ENCODE measurements at places on chromosomes 3 and 15.
A peak's percentile ranks its signal among the peaks of the same experiment; 100 is the strongest.

DNA sequence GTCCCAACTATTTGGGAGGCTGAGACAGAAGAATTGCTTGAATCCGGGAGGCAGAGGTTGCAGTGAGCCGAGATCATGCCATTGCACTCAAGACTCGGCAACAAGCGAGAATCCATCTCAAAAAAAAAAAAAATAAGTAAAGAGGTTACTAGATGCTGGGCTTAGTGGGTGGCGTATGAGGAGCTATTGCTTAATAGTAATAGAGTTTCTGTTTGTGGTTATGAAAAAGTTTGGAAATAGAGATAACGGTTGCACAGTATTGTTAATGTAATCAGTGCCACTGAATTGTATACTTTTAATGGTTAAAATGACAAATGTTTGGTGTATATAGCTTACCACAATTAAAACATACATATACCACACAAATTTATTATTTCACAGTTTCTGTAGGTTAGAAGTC lies 14.7 kb upstream of the HHATL start:
- DNase-seq, result no peak

- no peak for DNase-seq
These were observed 59.6 kb upstream of the LMCD1 start for GRCh38 chr3:8441969-8442559.

GRCh38 chr3:177473184-177473583 lies 275.9 kb upstream of the TBL1XR1 start:
- DNase-seq, result no peak

DNA sequence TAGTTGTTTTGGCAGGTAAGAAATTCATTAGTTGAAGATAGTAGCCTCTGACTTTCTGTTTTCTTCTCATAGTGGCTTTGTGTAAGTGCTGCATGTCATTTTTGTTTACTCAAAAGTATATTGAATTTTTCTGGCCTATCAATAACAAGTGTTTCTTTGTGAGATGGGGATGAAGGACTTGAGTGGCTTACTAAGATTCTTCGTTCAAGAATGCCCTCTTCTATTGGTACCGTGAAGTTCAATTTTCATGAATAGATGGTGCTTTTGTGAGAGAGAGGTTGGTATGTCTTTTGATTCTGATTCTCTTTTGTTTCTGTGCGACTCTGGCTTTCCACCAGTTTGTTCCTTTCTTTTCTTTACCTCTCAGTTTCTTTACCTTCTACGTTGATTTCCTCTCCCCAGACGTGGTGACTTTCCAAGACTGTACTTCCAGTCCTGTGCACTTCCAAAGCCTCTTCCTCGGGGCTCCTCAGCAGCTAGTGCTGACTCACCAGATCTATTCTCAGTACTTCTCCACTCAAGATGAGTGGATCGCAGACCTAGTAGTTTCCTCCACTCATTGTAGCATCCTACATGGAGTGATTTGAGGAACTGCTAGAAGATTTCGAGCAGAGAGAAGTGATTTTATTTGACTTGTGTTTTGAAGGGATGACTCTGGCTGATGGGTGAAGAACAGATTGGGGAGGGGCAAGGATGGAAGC lies 82.0 kb upstream of the EPHB3 start:
- no peak for DNase-seq

GRCh38 chr15:89360294-89360971 lies 25.8 kb upstream of the POLG start:
- no peak for DNase-seq

GRCh38 chr3:115806501-115806900 lies 183.2 kb downstream of the GAP43 start:
- DNase-seq, result no peak

DNA sequence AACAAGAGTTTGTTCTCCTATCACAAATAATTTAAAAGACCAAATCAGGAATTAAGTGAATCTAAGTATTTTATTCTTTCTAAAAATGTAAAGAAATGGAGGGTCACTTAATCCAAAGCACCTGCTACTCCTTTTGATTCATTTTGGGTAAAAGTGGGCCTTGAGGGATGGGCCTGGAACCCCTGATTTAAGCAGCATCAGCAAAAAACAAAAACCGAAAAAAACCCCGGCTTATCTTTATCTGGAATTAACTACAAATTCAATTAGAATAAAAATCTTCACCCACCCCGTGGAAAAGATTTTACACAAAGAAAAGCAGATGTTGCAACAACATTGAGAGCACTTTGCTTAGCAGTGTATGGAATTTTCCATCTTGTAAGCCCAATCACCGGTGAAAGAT lies 1018.2 kb downstream of the MCTP2 start:
- no peak for DNase-seq

DNA sequence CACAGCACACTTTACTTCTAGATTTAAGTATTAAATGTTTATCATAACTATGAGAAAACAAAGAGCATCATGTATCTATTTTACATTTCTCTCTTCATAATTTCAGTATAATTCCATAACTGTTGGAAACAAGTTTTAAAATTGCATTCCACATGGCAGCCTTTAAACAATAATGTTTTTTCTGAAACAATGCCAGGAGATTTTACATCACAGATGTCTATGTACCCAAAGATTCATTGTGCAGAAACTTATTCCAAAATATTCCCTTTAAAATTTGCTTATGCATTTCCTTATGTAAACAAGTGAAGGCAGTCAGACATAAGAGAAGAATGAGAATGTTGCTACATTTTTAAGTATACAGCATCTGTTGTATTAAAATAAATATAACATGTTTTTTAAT lies 324.9 kb upstream of the COL8A1 start:
- no peak for DNase-seq

- no peak for DNase-seq
These were observed 471 bp upstream of the KBTBD8 start for GRCh38 chr3:66997560-66998112.

- no peak for DNase-seq
These were observed 36.9 kb downstream of the SENP8 start for GRCh38 chr15:72155003-72155621.

DNA sequence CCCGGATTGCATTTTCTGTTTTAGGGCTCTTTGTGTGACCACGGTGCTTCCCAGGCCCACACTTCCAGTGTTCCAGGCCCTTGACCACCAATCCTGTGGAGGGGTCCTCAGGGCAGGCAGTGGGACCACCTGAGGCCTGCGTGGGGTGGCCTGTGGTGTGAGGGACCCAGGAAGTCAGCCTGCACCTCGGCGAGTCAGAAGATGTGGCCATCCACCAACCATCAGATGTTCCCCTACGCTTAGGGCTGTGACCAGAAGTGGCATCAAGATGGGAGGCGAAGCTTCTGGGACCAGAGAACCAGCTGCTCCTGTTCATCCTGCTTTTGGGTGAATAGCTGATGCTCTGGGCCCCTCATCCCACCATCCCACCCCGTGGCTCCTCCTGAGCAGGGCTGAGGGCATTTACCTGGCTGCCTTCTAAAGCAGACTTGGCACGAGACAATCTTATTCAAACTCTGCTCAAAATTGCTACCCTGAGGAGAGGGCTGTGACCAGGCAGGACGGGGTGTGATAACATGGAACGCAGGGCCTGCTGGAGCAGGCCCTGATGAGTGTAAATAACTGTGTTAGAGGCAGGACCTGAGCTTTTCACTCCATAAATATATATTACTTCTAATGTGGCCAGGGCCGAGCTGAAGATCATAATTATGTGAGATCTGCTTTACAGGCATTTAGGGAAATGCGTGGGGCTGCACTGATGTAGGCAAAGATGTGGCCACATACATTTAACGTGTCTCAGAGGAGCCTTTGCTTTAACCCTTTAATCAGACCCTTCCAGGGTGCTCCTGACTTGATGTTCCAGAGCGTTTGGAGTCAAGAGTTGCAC lies 28.8 kb downstream of the SMAD3 start:
- no peak for DNase-seq

- DNase-seq, result no peak
These were observed 1324.6 kb downstream of the NSUN3 start for GRCh38 chr3:95387242-95388021.

DNA sequence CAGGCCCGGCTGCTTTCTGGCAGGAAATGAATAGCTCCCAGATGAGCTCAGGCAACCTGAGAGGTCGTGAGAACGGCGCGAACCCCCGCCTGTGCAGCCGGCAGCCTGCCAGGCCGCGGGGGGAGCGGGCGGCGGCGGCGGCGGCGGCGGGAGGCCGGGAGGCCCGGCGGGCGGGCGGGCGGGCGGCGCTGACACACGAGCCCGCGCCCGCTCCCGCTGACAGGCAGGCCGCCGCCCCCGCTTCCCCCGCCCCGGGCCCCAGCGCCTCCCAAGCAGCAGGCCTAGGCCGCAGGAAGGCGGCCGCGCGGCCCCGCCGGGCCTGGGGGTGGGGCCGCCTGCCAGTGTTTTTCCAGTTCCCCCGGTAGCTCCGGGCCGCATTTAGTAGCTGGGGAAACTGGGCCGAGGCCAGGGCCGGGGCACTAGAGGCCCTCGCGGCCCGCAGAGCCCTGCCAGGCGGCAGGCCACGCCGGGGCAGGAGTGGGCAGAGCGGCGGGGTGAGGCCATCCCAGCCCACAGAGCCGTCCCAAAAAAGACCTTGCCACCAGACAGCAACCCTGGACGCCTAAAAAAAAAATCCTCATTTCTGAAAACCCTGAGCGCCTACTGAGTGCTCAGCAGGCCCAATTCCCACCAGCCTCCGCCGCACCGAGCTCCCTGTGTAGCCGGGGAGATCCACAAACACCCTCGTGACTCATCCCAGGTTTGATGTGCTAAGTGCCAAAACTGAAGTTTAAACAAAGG lies 5.6 kb downstream of the HES1 start:
- peak; percentile 72 for DNase-seq

DNA sequence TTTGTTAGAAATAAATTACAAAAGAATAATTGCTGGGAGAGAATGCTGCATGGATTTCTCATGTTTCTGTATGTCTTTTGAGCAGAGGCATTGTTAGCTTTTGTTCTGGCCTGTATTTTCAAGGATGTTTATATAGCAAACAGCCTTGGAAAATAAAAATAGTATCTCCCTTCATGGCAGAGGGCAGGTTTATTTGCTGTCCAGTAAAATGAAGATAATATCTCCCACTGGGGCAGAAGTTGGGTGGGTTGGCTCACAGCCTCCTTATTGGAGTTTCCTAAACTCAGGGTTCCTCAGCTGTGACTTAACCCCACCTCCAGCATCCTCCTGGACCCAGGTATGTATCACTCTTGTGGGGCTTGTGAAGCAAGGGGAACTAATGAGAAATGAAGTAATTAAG lies 43.7 kb upstream of the THSD4 start:
- DNase-seq, result no peak

DNA sequence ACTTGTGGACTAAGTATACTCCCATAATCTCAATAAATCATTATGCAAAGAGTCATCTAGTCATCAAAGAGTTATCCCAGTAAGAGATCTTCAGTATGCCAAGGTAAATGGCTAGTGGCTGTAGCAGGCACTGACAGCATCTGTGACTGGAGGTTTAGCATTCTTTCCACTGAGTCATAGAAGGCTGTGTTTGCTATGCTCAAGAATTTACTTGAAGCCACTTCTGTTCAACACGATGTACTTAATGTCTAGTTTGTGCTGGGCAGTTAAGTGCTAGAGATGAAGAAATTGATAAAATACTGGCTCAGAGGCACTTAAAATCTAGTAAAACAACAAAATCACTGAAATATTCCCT lies 13.0 kb downstream of the ZBED2 start:
- no peak for DNase-seq

DNA sequence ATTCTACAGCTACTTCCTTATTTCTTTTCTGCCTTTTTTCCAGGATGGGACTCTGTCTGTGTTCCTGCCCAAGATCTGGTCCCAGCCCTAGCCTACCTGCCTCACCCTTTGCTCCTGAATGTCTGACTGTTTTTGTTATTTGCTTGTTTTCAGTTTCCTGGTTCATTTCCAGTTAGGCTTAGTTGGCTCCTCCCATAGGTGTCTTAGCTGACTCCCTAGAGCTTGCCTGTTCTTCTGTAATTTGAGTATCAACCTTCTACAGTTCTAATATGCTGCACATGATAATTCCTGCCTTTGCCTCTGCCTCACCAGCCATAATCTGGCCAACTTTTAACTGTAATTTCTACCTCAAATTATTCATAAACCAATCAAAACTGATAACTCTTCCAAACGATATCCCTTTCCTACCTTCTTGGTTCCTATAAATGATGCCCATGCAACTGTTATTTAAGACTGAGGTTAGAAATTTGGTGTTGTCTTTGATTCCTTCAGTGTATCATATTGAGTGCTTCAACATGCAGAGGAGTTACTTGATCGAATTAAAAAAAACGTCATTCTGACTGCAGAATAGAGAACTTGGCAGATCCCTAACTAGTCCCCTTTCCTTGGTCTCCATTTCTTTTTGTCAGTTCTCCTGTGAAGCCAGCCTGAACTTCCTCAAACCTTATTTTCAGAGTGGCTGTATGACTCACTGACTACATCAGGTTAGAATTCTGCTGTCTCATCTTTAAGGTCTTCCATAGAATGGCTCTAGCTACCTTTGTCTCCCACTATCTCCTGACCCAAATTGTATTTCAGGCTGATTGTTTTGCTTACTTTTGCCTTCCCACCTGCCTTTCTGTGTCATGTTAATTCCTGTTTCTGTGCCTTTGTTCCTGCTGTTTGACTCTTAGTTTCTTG lies 8.4 kb downstream of the GOLM2 start:
- no peak for DNase-seq

- no peak for DNase-seq
These were observed 46.1 kb downstream of the SLC9C1 start for GRCh38 chr3:112247900-112248299.

DNA sequence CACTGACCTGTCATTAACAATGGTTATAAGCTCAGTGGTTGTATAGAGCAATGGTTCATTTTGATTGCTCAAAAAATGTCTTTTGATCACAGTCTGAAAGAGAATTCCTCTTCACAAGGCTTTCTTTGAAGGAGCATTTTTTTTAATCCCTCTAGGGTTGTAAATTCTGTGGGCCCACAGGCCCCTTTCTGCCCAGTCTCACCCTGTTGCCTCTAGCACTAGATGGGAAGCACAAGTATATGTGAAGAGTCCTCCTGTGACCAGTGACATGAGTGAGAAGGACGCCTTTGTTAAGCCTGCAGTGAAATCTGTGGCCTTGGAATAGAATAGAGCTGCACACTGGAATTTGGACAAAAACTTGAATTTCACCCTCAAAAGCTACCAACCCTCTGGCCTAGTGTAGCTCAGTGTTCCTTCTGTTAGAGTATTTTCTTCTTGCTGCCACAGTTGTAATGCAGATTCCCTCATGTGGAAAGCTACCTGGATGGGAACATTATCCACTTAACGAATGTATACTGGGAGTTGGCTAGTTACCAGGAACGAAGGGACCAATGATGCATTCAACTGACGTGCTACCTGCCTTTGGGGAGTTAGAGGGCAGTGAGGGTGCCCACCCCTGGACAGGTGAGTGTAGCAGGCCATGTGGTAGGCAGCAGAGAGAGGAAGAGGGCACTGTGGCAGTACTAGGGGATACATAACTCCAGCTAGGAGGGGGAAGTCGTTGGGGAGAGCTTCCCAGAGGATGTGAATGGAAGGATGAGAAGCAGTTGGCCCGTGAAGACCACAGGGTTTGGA lies 28.3 kb upstream of the RYR3 start:
- DNase-seq, result no peak

DNA sequence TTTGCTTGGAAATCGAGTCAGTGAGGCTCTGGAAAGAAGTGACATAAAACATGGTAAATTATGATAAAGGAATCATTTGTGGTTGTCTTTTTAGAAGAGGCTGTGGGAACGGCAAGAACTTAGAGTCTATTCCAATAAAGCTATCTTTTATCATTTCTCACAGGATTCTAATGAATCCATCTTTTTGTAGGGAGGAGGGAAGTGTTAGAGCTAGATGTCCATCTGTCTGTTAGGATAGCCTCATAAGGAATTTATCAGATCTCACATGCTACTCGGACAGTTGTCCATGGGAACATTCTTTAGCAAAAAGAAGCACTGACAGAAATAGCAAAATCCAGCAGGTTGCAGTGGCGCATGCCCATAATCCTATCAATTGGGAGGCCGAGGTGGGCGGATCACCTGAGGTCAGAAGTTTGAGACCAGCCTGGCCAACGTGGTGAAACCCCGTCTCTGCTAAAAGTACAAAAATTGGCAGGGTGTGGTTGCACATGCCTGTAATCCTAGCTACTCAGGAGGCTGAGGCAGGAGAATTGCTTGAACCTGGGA lies 37.0 kb downstream of the STARD9 start:
- DNase-seq, result no peak

All from stimulated activated CD4-positive, alpha-beta T cell treated with anti-CD3 and anti-CD28 coated beads, Interleukin-1b, Interleukin-23, amount 100 ng/mL, for 48 hours (primary cell).